ENCODE measurements at places on chromosomes 6 and 20.

DNA sequence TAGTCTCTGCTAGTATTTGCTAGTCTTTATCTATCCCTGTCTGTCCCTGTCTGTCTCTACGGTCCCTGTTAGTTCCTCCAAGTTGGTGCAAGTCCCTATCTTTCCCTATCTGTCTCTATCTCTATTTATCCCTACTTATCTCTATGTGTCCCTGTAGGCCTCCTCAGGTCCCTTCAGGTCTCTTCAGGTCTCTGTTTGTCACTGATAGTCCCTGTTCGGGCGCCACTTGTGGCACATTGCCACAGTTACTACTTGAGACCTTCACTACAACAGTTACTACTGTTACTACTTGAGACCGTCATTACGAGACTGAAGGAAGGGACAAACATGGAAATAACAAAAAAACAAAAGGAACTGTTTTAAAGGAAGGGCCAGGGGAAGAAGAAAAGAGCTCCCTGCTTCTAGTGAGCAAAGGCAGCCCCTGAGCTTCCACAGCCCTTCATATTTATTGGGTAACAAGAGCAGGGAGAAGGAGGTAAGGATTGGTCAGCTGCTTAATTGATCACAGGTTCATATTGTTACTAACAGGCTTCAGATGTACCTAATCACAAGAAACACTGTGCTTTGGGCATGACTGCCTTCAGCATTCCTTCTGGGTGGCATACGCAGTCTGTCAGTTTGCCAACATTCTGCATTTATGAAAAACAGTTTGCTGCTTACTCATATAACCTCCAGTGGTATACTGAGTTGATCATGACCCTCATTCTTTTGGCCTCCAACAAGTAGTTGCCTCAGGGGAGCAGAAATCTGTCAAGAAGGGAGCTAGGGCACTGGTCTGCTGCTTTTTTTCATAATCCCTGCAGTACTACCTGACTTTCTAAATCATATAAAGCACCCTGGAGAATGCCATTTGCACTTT lies 8.4 kb downstream of the EPB41L2 start:
- no peak for DNase-seq

- no peak for DNase-seq
Observed at GRCh38 chr6:163661272-163661671, 246.8 kb downstream of the QKI start.

GRCh38 chr20:64042054-64042781 lies 6.2 kb downstream of the C20orf204 start:
- peak; percentile 37 for DNase-seq

GRCh38 chr6:18327626-18328025 lies 59.5 kb upstream of the RNF144B start:
- DNase-seq: peak; percentile 78

GRCh38 chr20:61789329-61789728 lies 276.4 kb downstream of the TAF4 start:
- no peak for DNase-seq

- DNase-seq: peak; percentile 15
Observed at GRCh38 chr6:136526937-136527336, 23.3 kb downstream of the MAP7 start.
